ENCODE measurements at places on chromosomes 7 and 10.

DNA sequence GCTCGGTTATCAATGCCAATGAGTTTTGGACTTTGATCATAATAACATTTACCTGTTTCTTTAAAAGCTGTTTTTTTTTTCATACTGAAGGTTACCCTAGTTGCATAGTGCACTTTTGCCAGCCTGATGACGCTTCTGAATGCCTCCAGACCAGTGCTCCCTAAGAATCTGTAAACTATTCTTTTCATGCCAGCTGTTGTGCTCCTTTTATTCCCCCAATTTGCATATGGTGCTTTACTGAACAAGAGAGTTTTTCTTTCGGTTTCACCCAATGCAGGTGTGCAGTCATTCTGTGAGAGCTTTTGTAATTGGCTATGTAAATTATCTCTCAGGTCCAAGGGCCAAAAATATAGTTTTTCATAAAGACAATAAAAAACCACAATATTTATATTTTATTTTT is 48.1 kb upstream of the GLCCI1 start:
- DNase-seq, result no peak

DNA sequence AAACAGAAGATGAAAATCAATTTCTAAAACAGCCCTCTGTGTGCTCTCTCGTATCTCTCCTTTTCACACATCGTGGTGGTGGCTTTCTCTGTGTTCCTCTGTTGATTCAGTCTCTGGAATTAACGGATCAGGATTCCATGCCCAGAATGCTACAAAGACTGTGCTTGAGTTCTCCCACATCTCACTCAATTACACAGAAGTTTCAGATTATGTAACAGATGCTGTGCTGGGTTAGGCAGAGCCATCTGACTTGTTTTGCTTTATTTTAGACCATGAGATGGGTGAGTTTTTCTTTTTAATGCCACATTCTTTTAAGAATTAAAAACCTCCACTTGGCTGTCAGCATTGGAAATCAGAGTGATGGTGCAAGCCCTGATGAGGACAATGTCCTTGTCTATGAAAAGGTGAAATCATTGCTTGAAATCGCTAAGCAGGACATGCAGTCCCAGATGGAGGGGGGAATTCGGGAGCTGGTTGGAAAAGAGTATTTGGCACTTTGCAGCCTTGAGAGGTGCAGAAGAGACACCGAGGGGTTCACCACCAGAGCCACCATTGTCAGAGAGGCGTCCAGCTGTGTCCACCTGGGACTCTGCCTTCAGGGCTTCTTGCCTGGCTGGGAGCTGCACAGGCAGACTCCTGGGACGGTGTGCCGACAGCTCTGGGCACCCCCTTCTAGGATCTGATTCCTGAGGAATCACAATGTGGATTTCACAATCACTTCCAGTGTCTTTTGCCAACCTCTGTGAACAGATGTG is 80.4 kb downstream of the EGFR start:
- no peak for DNase-seq

DNA sequence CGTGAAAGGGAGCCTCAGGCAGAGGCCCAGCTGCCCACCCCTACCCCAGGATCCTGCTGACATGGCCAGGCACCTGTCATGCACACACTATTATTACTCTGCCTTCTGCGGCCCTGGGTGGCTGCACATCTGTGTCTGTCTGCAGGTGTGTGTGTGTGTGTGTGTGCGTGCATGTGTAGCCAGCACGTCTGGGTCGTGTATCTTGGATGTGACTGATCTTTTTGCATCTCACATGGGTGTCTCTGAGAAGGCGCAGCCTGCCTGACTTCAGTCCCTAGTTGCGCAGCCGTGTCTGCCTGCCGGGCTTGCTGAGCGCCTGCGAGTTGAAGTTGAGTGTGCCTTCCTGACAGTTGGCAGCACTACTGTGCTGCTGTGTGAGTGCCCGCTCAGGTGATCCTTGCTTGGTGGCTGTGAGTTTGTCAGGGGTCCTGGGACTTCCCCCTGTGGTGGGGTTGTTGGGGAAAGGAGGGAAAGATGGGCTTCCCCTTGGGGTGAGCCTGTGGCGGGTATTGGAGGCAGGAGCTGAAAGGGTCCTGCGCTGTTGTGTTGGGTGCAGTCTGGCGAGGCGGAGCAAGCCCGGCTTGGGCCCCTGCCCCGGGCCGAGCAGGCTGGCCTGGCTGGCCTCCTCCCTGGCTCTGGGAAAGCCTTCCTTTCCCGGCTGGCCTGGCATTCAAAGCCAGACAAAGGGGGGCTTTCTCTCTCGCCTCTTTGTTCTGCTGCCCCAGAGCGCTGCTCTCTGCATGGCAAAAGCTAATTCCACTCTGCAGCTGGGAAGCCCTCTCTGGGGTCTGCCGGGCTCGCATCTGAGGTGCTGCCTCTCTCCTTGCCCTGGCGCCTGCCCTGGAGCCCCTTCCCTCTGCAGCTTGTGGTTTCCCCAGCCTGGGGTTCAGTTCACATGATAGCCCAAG is 4.9 kb downstream of the TRIM8 start:
- no peak for DNase-seq

DNA sequence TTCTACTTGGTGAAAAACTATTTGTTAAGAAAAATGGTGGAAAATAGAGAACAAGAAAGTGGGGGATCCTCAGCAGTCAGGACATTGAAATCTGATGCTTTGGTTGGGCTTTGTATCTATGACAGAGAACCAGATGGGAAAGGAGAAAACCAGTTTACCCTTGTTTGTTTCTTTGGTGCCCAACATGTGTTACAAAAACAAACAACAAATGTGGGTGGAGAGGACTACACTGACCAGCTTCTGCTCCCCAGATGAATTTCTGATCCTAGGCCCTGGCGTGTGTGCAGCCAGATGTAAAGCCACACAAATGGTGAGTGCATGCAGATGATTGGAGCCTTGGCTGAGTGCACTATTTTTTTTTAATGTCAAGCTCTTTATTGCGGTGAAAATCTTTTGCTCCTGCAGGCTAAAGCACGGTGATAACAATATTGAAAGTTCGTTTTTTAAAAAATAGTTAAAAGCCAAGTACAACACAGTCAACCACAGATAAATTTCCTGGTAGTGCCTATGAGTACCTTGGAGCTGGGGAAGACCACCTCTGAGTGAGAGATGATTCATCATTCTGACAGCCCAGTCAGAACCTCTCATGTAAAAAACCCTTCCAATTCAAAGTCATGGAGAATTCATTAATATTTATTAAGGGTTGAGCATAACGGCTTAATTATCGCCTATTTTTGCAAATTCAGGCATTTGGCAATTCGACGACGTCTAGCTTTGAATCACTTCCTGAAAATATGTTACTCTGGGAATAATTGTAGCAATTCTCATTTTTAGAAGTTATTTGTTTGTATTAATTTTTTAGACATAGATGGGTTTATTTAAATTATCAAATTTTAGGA is 163.7 kb downstream of the AGMO start:
- no peak for DNase-seq

GRCh38 chr7:94403546-94403945 is 8.9 kb downstream of the COL1A2 start:
- DNase-seq, result no peak

GRCh38 chr7:46386428-46387399 is 465.6 kb upstream of the IGFBP3 start:
- DNase-seq, result no peak

GRCh38 chr7:27169658-27170425 is 4.3 kb downstream of the HOXA10 start:
- DNase-seq, result no peak

DNA sequence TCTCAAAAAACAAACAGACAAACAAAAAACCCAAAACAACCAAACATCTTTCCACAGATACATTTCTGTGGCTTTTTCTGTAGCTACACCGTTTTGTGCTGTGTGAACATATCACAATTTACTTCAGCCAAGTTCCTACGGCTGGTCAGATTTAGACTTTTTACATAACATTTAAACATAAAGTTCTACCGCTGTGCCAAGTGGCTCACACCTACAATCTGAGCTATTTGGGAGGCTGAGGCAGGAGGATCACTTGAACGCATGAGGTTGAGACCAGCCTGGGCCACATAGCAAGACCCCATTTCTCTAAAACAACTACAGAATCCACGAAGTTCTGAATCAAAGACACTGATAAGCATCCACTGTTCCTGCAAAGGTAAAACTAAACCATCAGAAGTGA is 30.3 kb downstream of the DAGLB start:
- no peak for DNase-seq

- DNase-seq, result no peak
These were observed 59.6 kb downstream of the PPP1R3C start for GRCh38 chr10:91573320-91573719.

DNA sequence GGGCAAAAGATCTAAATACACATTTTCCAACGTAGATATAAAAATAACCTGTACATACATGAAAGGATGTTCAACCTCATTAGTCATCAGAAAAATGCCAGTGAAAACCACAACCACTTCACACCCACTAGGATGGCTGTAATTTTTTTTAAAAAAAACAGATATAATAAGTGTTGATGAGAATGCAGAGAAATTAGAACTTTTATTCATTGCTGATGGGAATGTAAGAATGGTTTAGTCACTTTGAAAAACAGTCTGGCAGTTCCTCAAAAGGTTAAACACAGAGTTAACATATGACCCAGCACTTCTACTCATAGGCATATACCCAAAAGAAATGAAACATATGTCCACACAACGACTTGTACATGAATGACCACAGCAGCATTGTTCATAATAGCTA is 32.3 kb upstream of the PRKCQ start:
- DNase-seq, result no peak

DNA sequence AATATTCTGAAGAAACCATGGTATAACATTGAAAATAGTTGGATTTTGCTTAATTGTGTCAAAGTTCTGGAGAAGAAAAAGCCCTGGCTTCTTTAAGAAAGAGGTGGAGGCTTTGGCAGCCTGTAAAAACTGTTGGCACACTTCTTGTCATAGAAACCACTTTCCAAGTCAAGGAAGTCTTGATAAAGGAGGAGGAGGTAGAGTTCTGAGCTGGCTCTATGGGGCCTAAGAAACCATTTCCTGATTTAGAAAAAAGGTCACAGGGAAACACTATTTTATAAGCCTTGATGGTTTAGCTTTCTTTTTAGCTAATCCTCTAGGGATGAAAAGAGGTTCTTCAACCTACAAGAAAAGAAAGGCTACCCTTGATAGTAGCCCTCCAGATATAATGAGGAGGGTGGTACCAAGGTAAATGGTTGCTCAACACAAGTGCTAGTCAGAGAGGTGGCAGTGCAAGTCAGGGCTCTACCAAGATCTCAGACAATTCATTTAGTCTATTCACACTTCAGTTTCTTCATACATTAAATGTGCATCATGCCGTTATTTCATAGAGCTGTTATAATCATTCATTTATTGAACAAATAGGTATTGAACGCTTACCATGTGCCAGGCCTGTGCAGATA is 346.9 kb downstream of the RNLS start:
- DNase-seq, result no peak

DNA sequence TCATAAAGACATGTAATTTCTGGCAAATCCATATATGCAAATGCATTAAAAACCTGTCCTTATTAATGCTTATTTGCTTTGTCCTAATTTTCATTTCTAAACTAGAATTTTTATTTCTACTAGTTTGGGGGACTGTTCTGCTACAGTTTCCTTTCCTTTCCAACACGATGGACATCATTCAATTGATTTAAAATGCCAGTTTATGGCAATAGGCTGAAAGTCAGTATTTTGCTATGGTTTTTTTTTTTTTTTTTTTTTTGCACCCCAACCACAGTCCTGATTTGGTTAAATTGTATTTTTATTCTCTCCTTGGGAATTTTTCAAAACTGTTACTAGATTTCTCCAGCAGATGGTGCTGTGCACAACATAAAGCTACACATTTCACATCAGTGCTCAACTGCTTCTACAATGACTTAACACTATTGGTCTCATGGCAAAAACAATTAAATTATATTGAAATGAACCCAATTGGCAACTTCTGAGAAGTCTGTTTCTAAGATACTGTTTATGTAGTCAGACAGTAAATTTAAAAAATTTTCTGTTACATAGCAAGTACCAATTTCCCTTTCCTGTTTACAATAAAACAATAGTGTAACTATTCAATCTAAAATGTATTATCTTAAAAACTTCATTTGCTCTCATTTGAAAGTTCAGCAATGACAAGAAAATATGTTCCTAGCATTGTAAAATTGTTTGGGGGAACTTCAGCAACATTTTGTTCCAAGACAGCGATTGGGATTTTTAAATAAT is 193.8 kb upstream of the CCDC6 start:
- DNase-seq, result no peak

DNA sequence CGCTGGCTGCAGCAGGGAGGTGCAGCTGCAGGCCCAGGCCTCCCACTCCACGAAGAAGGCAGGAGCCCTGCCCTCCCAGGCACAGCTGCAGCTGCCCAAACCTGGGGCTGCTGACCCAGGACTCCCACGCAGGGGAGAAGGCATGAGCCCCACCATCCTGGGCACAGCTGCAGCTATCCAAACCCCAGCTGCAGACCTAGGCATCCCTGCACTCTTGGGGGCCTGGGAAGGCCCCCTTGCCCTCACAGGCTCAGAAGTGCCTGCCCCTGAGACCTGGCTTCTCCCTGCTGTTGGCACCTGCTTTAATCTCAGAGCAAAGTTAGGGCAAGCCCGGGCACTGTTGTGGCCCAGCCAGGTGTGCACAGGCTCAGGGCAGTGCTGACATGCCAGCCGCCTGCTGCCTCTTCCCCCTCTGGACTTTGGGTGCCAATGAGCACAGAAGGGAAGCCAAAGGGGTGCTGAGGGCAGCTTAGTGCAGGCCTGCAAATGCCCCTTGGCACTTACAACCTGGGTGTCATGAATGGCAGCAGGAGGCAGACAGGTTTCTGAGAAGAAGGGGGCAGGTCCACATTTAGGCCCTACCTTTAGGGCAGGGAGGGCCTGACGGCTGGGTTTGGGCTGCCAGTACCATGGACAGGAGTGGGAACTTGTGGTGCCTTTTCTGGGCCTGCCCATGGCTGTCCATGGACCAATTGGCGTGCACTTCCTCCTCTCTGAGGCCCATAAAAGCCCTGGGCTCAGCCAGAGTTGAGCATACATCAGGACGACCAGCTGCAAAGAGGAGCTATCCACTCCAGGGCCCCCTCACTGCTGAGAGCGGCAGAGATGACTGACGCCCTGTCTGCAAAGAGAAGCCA is 31.1 kb downstream of the CRTAC1 start:
- DNase-seq, result no peak

GRCh38 chr7:64774204-64774842 is 19.9 kb upstream of the ZNF138 start:
- no peak for DNase-seq

GRCh38 chr7:155811895-155812761 is at the start of gene SHH:
Gene SHH (minus strand): TSS chr7:155812463. CDS start chr7:155812122, 341 bp downstream.
- DNase-seq, result no peak

GRCh38 chr10:69009360-69009759 is 20.8 kb downstream of the KIFBP start:
- DNase-seq, result no peak

DNA sequence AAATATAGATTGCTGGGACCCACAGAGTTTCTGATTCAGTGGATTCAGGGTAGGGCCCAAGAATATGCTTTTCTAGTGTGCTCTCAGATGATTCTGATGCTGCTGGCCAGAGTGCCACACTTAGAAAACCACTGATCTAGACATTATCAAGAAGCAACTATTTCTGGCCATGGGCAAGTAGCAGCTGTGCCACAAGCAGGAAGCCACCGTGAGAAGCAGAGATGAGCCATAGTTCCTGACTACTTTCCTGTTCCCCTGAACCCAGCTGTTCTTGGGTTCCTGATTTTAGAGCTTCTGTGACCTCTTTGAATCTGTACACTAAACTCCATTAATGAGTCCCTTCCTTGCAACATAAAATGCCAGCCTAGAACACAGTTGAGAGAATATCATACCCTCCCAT is 38.1 kb upstream of the PIK3AP1 start:
- no peak for DNase-seq
